ENCODE measurements at places on chromosomes 11 and 22.

GRCh38 chr22:28741200-28741784 lies 328 bp downstream of the CHEK2 start:
- no peak for DNase-seq

DNA sequence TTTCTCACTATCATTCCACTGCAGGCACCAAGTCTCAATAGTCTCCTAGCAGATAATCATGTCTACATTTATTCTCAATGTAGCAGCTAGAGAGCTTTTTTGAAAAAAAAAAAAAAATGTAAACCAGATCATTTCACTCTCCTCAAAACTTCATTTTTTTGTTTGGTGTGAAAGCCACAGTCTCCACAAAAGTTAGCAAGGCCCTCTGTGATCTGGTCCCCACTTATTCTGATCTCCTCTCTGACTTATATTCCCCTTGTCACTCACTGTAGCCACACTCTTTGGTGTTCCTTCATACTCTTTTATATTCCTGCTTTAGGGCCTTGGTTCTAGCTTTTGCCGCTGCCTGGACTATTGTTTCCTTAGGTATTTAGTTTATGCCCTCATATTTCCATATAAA lies 101.6 kb upstream of the RRM1 start:
- no peak for DNase-seq

DNA sequence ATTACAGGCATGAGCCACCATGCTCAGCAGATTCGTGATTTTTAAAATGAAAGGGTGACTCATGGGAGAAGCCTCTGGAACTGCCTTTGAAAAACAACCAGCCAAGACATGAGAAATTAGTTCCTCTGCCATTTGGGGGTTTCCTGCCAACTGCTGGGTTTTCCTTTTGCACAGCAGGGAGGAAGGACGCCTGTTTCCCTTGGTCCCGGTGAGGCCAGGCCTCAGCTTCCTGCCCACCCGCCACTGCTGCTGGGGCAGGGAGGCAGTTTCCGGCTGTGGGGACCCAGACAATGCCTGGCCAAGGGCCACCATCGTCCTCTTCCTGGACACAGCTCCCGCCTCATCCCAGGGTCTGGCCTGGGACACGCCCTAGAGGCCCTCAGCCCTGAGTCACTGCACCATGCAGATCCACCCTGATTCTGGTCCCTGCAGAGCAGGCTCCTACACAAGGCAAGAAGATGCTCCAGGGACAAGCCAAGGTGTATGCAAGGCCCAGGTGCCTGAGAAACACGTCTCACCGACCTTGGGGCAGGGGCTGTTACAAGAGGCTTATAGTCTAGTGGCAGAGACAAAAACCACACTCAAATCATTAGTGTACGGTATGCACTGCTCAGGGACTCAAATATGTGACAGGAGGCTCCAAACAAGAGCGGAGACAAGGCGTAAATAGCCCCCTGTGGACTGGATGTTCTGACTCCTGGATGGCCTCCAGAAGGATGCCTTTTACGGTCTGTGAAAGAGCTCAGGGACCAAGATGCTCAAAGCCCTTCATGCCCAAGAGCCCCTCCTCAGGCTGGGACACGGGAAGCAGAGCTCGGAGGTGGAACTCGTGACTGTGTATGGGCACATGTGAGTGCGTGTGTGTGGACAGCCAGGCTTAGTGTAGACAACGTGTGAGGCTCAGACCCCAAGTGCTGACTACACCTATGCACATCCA lies 10.0 kb downstream of the PPM1F start:
- no peak for DNase-seq

DNA sequence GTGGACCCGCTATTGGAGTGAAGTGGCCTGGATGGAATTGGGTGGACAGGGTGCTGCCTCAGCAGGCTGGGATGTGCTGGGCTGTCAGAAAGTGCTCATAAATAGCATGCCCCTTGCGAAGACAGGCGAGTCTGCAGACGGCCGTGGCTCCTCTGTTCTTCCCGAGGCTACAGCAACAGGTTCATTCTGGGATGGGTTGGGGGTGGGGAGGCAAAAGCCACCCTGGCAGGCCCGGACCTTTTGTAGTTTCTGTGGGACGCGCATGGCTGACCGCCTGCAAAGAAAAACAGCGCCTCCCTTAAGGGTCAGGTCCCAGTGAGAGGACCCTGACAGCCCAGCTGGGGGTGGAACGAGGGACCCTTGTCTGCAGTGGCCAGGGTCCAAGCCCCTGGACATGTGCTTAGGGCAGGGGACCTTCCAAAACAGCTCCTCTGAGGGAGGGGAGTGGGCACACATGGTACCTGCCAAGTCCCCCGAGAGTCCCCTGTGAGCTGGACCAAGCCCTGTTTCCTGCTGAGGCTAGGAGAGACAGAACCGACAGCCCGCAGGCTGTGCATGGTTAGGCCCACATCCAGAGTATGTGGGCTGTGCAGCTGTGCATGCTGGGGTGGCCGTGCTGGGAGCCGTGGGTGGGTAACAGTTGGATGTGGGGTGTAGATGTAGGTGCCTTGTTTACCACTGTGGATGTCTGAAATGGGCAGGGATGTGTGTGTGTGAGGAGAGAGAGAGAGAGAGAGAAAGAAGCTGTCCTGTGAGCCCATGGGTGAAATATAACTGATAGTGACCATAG lies at the start of gene CRYBB3:
Gene CRYBB3, plus strand, starts transcription at position 128 of the 790 bp plus-strand sequence. CDS start 1,539 bp downstream, outside the sequence.
- DNase-seq = no peak

DNA sequence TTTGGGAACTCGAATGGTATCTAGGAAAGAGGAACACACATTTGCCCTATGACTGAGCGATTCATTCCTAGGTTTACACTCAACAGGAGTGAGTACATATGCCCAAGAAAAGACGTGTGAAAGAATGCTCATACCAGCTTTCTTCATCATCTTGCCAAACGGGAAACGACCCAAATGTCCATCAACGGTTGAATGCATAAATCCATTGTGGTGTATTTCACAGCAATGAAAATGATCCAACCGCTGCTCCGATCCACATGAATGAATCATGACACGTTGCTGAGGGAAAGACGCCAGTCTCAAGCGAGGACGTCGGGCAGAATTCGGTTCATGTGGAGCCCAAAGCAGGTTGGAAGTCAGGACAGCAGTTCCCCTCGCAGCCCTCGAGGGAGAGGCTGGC lies 71.5 kb downstream of the CYTH4 start:
- no peak for DNase-seq

DNA sequence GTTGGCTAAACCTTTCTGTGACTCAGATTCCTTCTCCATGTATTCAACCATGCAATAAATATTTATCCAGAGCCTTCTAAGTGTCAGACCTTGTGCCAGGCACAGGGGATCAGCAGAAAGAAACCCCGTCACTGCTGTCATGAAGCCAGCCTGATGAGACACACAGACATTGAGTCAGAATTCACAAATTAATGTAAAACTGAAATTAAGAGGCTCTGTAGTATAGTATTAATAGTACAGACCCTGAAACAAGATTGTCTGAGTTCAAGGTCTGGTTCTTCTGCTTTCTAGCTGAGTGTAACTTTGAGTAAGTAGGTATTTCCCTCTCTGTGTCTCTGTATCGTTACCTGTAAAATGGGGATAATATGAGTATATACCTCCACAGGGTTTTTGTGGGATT lies 46.9 kb downstream of the ME3 start:
- no peak for DNase-seq

GRCh38 chr11:35234460-35235156 lies 95.6 kb downstream of the CD44 start:
- DNase-seq = no peak

DNA sequence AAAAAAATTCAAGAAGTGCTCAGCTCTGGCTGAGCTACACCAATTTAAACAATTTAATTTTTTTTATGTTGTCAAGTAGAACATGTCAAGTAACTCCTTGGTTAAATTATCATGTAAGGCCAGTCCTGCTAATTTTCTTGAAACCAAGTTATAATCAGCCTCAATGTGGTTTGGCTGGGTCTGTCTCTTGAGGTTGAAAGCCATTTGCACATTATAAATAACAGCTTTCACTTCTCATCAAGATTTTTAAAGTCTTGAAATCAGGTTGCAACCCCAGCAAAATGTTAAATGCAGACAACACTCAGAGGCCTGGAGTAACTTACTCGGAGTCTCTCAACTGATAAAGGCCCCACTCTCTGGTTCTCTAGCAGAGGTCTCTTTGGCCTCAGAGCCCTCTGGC lies 324.4 kb downstream of the BRD1 start:
- no peak for DNase-seq

DNA sequence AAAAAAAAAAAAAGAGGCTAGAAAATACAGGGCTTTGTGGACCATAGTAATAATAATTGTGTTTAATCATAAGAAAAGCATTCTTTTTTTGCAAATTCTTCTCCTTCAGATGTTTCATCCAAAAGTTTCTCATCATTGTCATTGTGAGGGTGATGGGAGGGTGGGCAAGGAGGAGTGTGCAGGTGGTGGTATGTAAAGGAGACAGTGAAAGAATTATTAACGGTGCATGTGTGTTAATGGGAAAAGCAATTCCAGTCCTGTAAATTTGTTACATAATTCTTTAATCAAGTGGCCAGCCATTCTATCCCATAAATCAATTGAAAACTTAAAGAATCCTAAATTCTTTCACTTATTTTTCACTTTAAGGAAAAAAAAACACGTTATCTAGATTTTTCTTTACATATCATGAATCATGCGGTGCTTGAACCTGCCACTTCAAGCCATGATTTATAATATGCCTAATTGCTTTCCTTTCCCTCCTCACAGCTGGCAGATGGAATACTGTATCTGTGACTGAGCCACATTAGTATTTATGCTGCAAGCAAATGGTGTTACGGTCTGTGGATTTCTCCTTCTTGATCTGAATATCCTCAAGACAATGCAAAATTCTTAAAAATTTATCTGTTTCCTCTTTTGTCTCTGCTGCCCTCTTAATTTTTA lies 318.5 kb downstream of the JRKL start:
- no peak for DNase-seq

DNA sequence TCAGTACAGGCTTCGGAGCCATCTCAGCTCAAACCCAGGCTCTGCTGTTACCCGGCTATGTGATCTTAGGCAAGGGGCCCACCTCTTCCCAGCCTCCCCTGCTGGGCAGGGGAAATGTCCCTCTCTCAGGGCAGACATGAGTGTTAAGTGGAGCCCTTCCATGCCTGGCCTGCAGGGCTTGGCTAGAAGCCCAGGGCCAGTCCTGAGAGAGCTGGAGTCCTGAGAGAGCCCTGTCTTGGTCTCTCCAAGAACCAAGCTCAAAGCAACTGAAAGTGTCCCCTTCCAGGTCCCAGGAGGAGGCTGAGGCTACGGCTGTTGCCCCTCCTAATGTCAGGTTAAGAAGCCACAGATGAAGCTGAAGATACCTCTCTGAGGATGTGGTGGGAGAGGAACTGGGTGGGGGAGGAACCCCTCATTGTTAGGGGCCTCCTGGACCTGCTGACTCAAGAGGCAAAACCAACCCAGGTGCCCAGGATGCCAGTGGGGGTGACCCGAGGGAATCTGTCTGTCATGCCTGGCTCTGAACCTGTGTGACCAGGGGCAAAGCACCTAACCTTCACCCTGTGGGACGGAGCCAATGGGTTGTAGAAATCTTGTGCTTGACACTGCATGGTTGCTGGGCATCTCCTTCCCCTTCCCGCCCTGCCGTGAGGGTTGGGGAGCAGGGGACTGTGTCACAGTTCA lies 4.2 kb downstream of the ZP1 start:
- no peak for DNase-seq

DNA sequence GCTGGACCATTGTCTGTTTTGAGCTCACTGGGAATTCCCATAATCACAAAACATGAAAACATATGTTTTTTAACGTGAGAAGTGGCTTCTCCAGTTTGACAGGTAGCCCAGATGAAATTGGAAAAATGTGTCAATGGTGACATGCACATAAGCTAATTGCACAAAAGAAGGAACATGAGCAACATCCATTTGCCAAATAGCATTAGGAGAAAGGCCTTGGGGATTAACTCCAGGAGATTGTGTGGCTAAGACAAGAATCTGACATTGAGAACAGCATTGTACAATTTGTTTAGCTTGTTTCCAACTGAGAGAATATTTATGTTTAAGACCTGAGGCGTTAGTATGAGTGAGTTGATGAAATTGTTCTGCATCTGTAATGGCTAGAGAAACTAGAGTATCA lies 147.0 kb upstream of the API5 start:
- DNase-seq = no peak

- DNase-seq = no peak
Measured at GRCh38 chr11:69493931-69494821, 12.7 kb downstream of the LINC01488 start.

GRCh38 chr11:2711161-2711560 lies 11.4 kb upstream of the KCNQ1OT1 start:
- DNase-seq = no peak

DNA sequence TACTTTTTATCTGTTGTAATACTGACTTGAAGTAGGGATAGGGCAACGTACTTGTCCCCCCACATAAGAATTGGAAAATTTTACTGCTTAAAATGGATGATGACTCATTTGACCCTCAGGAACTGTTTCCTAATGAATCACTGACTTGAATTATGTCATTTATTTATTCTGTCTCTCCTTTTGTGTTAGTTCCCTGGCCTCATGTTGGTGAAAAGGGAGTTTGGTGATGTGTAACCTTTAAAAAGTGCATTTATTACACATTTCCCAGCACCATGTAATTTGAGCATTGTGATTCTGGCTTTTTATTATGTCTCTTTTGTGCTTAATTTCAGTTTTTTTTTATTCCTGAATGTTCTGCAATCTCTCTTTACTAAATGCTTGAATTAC lies 20.3 kb upstream of the PGM2L1 start:
- DNase-seq = no peak

DNA sequence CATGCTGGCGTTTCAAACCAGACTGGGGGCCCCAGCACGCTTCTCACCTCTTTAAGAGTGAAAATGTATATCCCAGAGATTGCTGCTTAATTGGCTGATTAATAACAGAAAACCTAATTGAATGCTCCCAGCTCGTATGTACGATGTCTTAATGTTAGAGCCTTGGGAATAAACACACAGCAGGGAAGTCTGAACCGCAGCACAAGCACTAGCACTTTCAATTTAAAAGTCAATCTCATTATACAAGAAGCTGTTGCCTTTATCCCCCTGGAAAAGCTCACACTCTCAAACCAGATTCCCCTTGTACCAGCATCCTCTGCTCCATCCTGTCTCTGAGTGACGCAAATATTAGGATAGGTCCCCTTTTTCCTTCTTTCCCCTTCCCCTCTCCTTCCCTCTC lies 449.1 kb downstream of the MN1 start:
- no peak for DNase-seq

DNA sequence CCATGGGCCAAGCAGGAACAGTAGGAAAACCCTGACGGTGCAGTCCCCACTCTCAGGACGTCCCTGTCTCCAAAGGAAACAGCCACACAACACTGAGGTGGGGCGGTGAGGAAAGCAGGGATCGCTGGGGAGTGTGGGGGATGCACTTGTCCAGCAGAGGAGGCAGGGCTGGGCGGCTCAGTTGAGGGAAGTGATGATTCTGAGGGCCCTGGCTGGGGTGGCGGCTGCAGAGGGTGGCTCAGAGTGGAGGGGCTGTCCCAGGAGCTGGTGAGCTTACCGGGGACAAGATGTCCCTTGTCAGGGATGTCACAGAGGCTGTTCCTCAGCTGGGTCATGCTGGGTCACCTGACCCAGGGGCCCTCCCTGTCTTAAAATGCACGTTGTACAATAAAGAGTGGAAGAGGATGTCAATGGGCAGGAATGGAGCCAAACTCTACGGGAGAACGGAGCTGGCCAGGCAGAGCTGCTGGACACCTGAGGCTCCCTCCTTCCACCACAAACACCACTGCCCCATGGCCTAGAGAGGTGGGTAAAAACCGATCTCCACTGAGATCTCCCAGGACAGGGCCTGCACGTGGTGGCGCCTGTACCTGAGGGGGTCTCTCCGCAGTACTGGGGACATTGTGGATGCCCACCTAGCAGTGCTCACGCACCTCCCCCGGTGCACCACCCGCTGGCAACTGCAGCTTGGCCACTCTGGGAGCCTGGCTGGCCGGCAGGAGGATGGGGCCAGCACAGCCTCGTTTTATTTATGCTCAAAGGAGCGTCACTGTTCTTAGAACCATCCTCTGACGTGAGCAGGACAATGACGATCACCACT lies 9.7 kb upstream of the EFCAB6 start:
- DNase-seq = no peak
